Activated naive CD4-positive, alpha-beta T cell treated with anti-CD3 and anti-CD28 coated beads, Interleukin-2, amount 50 U/mL, for 72 hours (primary cell): ENCODE measurements at places on chromosomes 1 and 21. TPM values are rescaled to one million over a fixed set of nuclear protein-coding genes. Genes with fewer than 3 reads are reported as not detected.

ZNF684 gene
- total RNA-seq: 13.3 TPM

KCNH1 gene
- not detected for total RNA-seq

ASTN1 gene
- not detected for total RNA-seq

TRIM63 gene
- 0.31 TPM for total RNA-seq

CNIH3 gene
- 1.8 TPM for total RNA-seq

SLC44A5 gene
- not detected for total RNA-seq

CADM3 gene
- total RNA-seq: not detected

KPRP gene
- not detected for total RNA-seq

TIE1 gene
- total RNA-seq: 0.49 TPM

ATAD3B gene
- total RNA-seq: 30.1 TPM

CXADR gene
- 0.54 TPM for total RNA-seq

MEX3A gene
- 0.49 TPM for total RNA-seq

CDA gene
- total RNA-seq: not detected

PDE4DIP gene
- total RNA-seq: 26.5 TPM

TNFSF4 gene
- total RNA-seq: 0.82 TPM

TAS1R3 gene
- 0.43 TPM for total RNA-seq

SLX9 gene
- total RNA-seq: 63.9 TPM

SLAMF9 gene
- total RNA-seq: not detected

CA6 gene
- total RNA-seq: 0.66 TPM

CASZ1 gene
- 1.6 TPM for total RNA-seq

C1orf226 gene
- total RNA-seq: 0.14 TPM

TRABD2B gene
- not detected for total RNA-seq

ARHGEF16 gene
- 0.46 TPM for total RNA-seq

DYNLT5 gene
- not detected for total RNA-seq

NFASC gene
- total RNA-seq: 0.11 TPM

YOD1 gene
- total RNA-seq: 6.6 TPM

OR10Z1 gene
- not detected for total RNA-seq

PPP1R12B gene
- 28.6 TPM for total RNA-seq

PTP4A2 gene
- total RNA-seq: 216 TPM
